ENCODE measurements at places on chromosomes 5 and 9.

- DNase-seq = no peak
These were observed 36.5 kb downstream of the CFAP95 start for GRCh38 chr9:69857131-69857530.

GRCh38 chr9:23039402-23039801 is 592.8 kb downstream of the DMRTA1 start:
- no peak for DNase-seq

GRCh38 chr9:121144482-121144881 is 57.2 kb downstream of the RAB14 start:
- DNase-seq = no peak

DNA sequence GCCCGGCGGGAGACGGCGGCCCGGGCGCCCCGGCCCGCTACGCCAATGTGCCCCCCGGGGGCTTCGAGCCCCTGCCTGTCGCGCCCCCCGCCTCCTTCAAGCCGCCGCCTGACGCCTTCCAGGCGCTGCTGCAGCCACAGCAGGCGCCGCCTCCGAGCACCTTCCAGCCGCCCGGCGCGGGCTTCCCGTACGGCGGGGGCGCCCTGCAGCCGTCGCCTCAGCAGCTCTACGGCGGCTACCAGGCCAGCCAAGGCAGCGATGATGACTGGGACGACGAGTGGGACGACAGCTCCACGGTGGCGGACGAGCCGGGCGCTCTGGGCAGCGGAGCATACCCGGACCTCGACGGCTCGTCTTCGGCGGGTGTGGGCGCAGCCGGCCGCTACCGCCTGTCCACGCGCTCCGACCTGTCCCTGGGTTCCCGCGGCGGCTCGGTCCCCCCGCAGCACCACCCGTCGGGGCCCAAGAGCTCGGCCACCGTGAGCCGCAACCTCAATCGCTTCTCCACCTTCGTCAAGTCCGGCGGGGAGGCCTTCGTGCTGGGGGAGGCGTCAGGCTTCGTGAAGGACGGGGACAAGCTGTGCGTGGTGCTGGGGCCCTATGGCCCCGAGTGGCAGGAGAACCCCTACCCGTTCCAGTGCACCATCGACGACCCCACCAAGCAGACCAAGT is 723 bp downstream of the SNX18 start:
- no peak for DNase-seq

DNA sequence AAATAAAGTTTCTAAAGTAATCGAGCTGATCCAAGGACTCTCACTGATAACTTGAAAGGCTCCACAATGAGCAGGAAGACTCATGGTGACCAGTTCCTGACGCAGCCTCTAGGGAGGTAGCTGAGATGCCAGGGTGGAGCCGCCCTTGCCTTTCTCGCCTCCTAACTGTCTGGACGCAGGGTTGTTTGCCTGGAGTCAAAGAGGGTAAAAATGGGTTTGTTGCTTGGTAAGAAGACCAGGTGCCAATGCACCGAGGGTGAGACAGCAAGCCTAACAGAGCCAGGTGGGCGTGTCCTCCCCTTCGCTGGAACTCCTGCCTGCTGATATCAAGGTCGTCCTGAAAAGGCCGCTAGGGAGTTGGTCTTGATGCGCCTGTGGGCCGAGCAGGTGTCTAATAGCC is 48.6 kb upstream of the FCN1 start:
- DNase-seq = no peak

DNA sequence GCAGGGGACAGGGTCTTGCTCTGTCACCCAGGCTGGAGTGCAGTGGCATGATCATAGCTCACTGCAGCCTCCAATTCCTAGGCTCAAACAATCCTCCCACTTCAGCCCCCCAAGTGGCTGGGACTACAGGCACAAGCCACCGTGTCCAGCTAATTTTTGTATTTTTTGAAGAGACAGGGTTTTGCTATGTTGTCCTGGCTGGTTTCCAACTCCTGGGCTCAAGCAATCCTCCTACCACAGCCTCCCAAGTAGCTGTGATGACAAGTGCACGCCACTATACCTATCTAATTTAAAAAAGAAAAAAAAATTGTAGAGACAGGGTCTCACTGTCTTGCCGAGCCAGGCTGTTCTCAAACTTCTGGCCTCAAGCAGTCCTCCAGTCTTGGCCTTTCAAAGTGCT is 31.6 kb upstream of the LECT2 start:
- DNase-seq = no peak

- DNase-seq = no peak
These were observed 194.0 kb downstream of the HTR1A start for GRCh38 chr5:63768221-63768620.

DNA sequence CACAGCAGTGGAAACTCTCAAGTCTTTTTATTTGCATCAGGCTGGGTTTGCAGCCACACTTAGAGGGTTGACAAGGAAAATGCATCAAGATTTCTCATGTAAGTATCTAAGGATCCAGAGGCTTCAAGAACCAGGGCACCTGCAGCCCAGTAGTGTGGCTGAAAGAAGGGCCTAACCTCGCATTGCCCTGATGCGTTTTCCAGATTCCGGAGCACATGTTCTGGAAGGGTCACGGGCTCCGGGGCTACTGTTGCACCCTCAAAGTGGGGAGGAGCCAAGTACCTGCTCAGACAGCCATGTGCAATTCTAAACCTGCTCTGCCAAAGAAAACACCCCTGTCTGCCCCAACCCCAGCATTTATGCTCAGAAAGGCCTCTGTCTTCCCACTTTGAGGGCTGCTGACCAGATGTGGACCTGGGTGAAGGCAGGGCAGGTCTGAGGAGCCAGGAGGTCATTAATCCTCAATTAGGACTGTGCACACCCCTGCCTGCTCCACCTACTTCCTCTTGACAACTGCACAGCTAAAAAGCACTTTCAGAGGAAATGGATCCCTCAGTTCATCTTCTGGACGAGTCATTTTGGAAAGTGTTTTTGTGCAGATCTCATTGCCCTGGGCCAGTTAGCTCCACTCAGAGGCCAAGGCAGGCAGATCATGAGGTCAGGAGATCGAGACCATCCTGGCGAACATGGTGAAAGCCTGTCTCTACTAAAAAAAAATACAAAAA is 110.7 kb downstream of the SAXO1 start:
- no peak for DNase-seq

DNA sequence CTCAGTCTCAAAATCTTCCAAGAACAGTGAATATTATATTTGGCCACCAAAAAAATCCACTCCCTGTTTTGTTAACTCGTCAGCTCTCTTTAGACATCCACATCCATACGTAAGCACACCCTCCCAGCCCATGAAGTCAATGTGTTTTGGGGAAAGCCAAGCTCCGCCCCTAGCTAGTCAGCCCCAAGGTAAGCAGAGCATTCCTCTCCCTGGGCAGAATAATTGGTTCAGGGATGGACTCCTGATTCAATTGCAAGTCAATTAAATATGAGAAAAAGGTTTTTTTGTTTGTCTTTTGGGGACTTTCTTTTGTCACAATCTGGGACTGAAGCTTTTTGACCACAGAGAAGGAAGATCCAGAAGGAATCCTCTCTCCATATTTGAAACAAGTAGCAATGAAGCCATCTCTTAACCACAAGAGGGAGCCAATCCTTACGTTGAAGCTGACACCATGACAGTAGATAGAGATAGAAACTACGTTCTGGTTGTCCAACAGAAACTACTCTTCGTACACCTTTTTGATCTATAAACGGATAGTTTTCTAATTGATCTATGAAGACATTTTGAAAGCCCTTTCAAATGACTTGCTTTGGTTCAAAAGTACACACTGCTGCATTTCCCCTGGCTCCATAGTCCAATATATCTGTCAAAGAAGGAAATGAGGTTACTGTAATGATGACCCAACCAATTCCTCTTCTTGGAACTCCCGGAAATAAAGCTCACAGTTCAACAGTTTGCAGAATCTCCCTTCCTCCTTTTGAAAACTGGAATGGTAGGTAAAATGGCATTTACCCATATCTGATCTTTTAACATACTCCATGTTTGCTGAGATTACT is 166.4 kb downstream of the TLE1 start:
- DNase-seq = no peak

DNA sequence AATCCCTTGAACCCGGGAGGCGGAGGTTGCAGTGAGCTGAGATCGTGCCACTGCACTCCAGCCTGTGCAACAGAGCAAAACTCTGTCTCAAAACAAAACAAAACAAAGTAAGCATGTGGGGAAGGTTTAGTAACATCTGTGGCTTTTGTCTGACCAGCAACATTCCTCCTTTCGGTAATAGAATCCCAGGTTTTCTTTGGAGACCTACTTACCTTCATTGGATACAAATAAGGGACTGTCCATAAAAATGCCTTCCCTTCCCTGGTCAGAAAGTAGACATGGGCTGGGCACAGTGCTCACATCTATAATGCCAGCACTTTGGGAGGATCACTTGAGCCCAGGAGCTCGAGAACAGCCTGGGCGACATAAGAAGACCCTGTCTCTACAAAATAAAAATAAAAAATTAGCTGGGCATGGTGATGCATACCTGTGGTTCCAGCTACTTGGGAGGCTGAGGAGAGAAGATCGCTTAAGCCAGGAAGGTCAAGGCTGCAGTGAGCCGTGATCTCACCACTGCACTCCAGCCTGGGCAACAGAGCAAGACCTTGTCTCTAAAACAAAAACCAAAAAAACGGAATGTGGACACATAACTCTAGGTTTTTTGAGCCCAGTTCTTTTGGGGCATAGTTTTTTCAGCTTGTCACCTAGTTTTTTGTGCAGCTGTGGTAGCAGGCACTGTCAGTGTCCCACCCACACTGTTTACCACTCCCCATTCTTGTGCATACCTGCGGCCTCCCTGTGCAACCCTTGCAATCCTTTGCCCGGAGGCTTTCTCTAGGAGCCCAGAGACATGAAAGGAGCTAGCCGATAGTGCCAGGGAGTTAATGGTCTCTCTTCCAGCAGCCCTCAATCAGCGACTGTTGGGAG is 9.0 kb upstream of the SPINK4 start:
- no peak for DNase-seq

DNA sequence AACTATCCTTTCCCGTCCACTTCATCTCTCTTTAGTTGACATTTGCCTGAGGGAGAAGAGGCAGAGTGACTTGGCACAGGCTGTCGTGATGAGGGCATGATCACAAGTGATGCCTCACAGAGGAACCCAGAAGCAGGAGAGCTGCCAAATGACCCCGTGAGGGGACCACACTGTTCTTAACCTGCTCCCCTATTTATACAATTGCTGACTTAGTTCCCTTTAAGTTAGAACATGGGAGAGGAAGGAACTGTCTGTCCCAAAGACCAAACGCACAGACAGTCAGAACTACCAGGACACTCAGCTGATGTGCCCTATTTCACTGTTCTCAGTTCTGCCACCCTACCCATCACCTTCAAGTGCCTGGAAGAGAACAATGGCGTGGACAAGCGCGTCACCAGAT is 73.7 kb downstream of the SLC1A3 start:
- no peak for DNase-seq

DNA sequence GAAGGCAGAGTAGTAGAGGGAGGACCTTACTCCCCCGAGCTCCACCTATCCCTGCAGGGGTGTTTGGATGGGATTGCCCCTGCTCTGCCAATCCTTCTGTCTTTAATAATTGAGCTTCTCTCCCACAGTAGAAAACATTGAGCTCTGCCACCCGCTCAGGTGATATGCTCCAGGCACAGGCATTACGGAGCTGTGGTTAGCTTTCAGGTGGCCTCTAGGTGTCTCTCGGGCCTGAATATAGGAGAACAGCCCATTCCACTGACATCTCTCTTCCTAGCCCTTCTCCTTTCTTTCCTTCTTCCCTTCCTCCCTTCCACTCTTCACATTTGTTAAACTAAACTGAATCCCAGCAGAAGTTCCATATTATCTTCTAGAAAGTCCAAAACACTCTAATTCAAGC is 203.4 kb downstream of the SYK start:
- DNase-seq = no peak

DNA sequence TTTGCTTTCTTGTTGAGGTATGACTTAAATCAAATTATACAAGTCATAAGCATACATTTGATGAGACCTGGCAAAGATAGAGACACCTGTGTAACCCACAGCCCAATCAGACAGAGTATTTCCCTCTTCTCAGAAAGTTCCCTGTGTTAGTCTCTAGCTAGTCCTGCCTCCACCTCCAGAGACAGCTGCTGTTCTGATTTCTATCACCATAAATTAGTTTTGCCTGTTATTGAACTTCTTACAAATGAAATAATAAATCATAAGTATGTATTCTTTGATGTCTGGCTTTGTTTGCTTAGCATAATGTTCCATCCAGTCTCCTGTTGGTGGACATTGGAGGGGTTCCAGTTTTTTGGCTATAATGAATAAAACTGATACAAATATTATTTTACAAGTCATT is 194.5 kb downstream of the ICE1 start:
- DNase-seq = no peak

- no peak for DNase-seq
These were observed at the start of gene NXNL2 for GRCh38 chr9:88534456-88535225. NXNL2 (plus strand) TSS chr9:88535178; CDS start chr9:88535435, 257 bp downstream.

- no peak for DNase-seq
These were observed 4.4 kb upstream of the PDE6A start for GRCh38 chr5:149948993-149949392.

DNA sequence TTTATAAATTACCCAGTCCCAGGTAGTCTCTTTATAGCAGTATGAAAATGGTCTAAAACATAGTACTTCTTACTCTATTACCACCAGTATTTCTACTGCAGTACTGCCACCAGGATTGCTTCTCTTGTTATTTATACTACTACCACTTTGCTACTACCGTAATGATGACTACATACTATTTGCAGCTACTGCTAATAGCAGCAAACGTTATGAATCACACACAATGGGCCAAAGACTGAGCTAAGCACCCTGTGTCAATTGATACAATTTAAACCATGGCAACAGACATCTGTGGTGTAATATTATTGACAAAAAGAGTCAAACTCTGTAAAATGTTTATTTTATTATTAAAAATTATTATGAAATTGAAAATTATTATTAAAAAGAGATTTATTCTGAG is 15.3 kb upstream of the KIF12 start:
- no peak for DNase-seq

GRCh38 chr5:97006454-97007060 is 70.7 kb downstream of the LNPEP start:
- no peak for DNase-seq

GRCh38 chr5:106121972-106122605 is 1548.6 kb downstream of the EFNA5 start:
- DNase-seq = no peak

- no peak for DNase-seq
These were observed 152.1 kb downstream of the GNA14 start for GRCh38 chr9:77495834-77496671.

DNA sequence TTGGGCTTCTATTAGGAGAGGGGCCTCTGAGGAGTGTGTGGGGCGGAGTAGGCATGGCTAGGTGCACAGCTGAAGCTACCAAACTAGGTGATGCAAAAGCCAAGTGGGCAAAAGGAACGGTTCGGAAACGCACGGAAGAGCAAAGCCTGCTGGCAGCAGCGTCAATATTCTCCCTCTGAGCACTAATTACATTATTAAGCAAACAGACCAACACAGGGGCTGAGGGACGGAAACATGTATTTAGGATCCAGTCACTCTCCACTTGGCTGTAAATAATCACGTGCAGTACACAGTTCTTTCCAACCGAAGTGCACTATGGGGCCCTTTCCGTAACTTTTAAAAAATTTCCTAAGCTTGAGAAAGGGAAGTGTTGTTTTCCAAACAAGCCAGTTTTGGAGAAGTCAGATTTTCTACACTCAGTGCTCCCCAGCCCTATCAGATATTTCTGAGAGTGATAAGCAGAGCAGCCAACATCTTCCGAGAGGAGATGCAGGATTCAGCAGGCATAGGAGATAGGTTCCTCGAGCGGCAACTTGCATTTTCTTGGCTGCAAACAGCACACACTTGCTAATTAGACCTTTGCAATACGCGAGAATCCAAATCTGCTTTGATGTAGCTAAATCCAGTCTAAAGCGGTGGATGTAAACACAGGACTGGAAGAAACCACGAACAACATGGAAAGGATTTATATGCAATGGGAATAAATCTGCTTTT is 217.2 kb upstream of the TBCA start:
- DNase-seq = no peak

GRCh38 chr9:112562235-112562958 is 75.8 kb downstream of the KIAA1958 start:
- DNase-seq = no peak
